ENCODE measurements at places on chromosomes 16 and 17.
A peak's percentile ranks its signal among the peaks of the same experiment; 100 is the strongest.

DNA sequence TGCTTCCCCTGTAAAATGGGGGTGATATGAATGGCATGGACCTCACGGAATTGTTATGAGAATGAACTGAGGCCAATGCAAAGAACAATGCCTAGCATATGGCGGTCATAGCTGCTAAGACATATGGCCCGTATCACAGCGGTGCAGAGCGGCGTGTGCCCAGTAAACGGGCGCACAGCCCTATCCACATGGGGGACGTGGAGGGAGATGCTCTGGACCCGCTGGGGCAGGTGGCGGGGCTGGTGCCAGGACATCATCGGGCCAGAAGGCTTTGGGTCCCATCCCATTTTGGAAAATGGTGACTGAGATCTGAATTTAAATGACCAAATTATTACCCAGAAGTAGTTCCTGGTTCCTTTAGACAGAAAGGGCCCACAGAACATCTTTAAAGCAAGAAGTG is 18.5 kb upstream of the CPSF4L start:
- DNase-seq = no peak

- DNase-seq = peak; percentile 78
These were observed 246.2 kb downstream of the KATNIP start for GRCh38 chr16:27795992-27796614.

DNA sequence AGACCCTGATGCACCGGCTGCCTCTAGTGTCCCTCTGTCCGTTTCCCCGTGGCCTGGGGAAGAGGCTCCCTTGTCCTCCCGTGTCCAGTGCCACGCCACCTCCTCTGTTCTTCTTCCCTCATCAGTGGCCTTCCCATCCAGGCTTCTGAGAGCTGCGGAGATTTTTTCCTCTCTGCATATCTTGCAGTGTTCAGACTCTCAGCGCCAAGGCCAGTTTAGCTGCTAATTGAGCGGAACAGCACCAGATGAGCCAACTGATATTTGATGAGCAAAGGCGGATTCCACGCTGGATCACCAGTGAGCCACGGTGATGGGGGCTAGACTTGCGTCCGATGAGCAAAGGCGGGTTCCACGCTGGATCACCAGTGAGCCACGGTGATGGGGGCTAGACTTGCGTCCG is 257.6 kb downstream of the FOXL1 start:
- no peak for DNase-seq

DNA sequence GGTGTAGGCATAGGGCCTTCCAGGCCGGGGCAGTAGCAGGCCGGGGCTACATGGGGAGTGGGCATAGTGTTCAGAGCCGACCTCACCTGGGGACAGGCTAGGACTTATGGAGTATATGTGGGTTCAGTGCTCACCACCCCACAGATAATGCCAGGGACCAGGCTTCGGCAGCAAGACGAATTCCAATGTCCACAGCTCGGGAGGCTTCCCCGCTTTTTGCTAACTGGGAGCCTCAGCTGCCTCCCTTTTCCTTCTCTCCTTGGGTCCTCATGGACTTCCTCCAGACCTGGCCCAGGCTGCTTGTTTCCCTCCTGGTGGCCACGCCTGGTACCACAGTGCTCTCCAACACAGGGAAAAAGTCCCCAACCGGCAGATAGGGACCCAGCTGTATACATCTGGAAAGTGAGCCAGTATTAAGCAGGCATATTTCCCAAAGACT is 20.1 kb upstream of the SLC46A1 start:
- peak; percentile 23 for DNase-seq

DNA sequence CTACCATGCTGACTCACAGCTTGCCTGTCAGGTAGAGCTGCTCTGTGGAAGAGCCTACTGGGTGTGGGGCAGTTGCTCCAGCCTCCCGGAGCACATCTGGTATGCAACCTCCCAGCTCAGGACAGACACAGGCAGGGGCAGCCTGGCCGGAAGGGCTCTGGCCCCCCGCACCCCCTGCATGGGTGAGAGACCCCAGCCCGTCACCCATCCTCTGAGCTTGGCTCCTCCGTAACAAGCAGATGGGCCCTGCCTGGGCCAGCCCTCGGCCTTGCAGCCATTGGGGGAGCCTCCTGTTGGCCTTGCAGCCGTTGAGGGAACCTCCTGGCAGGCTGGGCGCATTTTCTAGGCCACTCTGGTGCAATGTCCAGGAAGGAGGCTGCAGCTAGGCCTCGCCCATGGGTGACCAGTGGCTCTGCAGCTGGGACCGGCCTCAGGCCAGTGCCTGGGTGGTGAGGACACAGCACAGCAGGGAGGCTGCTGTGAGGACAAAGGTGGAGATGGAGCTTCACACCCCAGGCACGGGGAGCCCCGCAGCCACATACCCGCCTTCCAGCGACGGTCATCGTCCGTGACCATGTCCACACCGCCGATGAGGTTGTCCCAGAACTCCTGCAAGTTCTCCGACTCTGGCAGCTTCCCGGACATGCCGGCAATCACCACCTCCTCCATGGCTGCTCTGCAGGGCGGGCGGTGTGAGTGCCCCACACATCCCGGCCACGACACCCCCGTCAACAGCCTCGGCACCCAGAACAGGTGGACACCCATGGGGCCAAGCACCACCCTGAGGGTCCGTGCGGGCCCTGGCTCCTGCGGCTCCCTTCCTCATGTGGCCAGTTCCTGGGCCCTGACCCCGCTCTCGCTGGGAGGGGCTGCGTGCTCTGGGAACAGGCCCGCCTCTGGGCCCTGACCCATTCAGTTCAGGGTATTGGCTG is 2.0 kb downstream of the FASN start:
- DNase-seq = no peak

DNA sequence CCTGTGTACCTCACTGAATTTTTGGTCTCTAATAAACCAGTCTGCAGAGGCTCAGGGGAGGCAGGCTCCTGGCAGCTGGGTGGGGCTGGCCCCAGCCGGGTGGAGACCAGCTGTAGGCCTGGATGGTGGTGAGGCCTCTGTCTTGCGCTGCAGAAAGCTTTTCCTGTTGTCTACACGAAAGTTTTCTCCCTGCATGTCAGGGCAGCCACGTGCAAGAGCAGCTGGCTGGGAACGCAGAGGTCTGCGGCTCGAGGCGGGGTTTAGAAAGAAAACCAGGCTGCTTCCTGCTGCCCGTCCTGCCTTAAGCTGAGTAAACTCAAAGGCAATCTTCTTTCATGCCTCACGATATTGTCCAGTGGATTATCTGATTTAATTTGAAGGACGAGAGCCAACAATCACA is 2.4 kb downstream of the SERPINF1 start:
- DNase-seq = peak; percentile 85

- DNase-seq = no peak
These were observed 18.2 kb downstream of the PGS1 start for GRCh38 chr17:78396441-78397337.

DNA sequence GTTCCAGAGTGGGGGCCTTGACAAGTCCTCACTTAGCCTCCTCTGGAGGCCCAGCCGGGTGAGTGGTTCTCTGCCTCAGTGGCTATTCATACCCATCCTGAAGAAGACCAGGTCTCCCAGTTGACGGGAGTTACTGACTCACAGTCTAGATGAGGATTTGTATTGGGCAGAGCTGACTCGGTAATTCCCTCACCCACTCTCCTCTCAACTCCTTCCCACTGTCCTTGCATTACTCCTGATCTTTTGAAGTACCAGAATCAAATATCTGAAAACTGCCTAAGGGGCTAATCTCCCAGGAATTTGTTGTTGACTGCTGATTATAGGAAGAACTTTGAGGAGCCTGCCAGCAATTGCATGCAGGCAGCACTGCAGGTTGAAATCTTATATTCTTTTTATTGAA is 14.2 kb downstream of the SAP30BP start:
- DNase-seq = no peak

All from RPMI8226 (cell line).